Peyer's patch (tissue), 4 donors: ENCODE measurements at places on chromosomes 4 and X.

GRCh38 chrX:105753411-105753810 lies 68.9 kb upstream of the NRK start:
- no peak overlapping the region for H3K27ac ChIP-seq
- H3K27me3 ChIP-seq, result no peaks in the 10 kb centered on the region
- H3K4me1 ChIP-seq, result no peaks in the 10 kb centered on the region

DNA sequence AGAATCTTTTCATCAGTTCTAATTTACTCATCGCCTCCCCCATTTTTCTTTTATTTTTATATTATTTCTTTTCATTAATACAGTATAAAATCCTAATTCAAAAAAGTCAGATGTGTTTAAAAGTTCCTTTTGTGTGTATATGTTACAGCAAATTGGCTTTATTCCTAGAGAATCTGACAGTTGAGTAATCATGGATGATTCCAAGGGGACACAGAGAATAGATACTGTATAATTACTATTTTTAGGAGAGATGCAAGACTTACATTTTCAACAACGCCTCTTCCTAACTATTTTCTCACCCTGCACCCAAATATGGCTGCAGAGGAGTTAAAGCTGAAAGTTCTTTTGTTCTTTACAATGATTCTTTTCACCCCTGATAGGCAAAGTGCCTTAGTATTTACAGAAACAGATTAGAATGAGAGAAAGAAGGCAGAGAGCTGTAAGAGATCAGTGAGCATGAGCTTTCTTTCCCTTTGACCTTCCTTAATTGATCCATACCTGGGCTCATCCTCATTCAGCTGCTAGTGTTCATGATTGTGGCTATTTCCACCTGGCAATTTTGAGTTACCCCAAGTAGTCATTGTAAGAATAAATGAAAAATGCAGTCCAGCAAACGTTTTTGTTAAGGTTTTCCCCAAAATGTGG lies 210.8 kb downstream of the SLC4A4 start:
- no peaks in the 10 kb centered on the region for H3K27me3 ChIP-seq
- H3K4me3 ChIP-seq, result no peak overlapping the region
- H3K4me1 ChIP-seq, result no peaks in the 10 kb centered on the region
- H3K27ac ChIP-seq, result no peak overlapping the region

GRCh38 chr4:168569066-168569930 lies 72.4 kb downstream of the PALLD start:
- H3K27me3 ChIP-seq, result no peaks in the 10 kb centered on the region
- no peaks in the 10 kb centered on the region for H3K36me3 ChIP-seq
- H3K4me3 ChIP-seq, result no peak overlapping the region
- no peaks in the 10 kb centered on the region for H3K4me1 ChIP-seq
- DNase-seq, result no peak

- H3K36me3 ChIP-seq, result no peaks in the 10 kb centered on the region
- no peak overlapping the region for H3K27ac ChIP-seq
- H3K4me3 ChIP-seq, result no peak overlapping the region
- H3K27me3 ChIP-seq, result no peaks in the 10 kb centered on the region
These were observed 15.3 kb downstream of the RTL3 start for GRCh38 chrX:78643874-78644273.

DNA sequence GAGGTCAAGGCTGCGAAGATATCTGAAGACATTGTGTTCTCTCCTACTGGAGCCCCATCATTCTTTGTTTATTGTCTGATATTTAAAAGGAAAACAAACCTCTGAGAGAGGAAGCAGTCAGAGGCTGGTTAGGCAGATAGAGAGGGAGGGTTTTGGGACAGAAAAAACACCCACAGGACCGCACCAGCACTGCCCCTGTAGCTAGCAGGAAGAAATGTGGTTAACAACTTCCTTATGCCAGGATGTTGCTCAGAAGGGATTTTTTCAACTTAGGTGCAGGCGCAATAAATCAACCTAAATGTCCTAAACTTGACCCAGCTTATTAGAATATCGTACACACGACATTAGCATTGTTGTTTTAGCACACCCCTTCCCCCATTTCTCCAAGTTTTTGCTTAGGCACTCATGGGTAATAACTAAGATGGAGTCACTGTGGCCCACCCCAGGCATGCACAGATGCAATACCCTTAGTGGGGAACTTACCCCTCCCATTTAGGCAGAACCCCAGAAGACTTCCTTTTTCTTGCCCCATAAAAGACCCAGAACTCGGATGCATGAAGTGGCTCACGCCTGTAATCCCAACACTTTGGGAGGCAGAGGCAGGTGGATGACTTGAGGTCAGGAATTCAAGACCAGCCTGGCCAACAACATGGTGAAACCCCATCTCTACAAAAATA lies 2.8 kb upstream of the ZNF718 start:
- H3K4me3 ChIP-seq, result no peak overlapping the region
- no peak overlapping the region for H3K27ac ChIP-seq
- no peaks in the 10 kb centered on the region for H3K36me3 ChIP-seq
- H3K4me1 ChIP-seq, result peaks cover 6% of the 10 kb centered on the region

DNA sequence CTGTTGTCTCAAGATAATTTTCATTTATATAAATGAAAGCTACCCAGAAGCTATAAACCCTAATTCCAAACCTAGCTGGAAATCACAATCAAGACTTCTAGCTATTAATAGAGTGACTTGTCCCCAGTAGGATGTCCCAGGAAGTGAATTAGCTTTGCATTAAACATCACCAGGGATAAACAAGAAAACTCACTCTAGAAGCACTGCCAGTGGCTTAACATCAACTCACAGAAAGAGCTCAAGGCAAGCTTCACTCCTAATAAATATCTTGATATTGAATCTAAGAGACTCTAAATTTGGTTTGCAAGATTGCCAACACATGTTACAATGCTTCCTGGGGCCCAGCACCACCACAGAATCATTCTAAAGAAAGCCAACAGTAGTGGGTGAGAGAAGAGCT lies 468.7 kb upstream of the FAM241A start:
- H3K4me3 ChIP-seq, result no peak overlapping the region
- no peaks in the 10 kb centered on the region for H3K36me3 ChIP-seq
- no peaks in the 10 kb centered on the region for H3K4me1 ChIP-seq
- no peak overlapping the region for H3K27ac ChIP-seq
- H3K27me3 ChIP-seq, result no peaks in the 10 kb centered on the region

- no peaks in the 10 kb centered on the region for H3K27me3 ChIP-seq
- no peak overlapping the region for H3K4me3 ChIP-seq
- no peak overlapping the region for H3K27ac ChIP-seq
- H3K4me1 ChIP-seq, result no peaks in the 10 kb centered on the region
- no peaks in the 10 kb centered on the region for H3K36me3 ChIP-seq
These were observed 487.3 kb upstream of the EPHA5 start for GRCh38 chr4:66157594-66157993.

- DNase-seq, result peak; percentile 91
- H3K4me3 ChIP-seq, result no peak overlapping the region
- no peak overlapping the region for H3K27ac ChIP-seq
These were observed 83.1 kb downstream of the RELL1 start for GRCh38 chr4:37603070-37603468.

DNA sequence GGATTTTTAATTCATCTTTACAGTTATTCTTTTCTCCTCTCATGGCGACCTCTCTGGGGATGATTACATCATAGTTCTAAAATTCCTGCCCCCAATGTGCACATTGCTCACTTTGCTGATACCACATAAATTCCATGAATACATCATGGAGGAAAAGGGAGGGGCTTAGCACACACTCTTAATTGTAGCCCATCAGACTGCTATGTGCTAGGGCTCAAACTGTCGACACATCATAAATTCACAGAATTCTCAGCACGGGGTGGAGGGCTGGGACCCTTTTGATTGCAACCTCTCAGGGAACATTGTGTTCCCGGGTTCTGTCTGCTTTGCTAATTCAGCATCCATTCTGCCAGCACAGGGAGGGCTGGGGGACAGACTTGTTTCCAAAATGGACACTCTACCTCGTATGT lies 592.9 kb downstream of the BCOR start:
- no peak for DNase-seq
- no peaks in the 10 kb centered on the region for H3K4me1 ChIP-seq
- no peaks in the 10 kb centered on the region for H3K36me3 ChIP-seq
- no peak overlapping the region for H3K4me3 ChIP-seq

DNA sequence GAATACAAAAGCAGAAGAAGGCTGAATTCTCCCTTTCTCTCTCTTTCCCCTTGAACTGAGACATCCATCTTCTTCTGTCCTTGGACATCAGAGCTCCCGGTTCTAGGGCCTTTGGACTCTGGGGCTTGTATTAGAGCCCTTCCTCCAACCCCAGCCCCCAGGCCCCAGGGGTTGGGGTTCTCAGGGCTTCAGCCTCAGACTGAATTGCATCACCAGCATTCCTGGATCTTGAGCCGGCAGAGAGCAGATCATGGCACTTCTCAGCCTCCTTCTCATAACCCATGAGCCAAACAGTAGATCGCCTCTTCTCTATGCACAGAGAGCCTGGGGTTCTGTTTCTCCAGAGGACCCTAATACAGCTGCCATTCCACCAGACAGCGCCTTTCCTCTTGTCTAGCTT lies 25.3 kb upstream of the CLDN24 start:
- no peak overlapping the region for H3K4me3 ChIP-seq
- H3K36me3 ChIP-seq, result no peaks in the 10 kb centered on the region
- DNase-seq, result no peak
- no peaks in the 10 kb centered on the region for H3K27me3 ChIP-seq
- H3K27ac ChIP-seq, result no peak overlapping the region

- no peak overlapping the region for H3K27ac ChIP-seq
- no peaks in the 10 kb centered on the region for H3K4me1 ChIP-seq
- no peak overlapping the region for H3K4me3 ChIP-seq
- H3K36me3 ChIP-seq, result no peaks in the 10 kb centered on the region
- H3K27me3 ChIP-seq, result no peaks in the 10 kb centered on the region
- no peak for DNase-seq
These were observed 72.6 kb downstream of the SMARCA5 start for GRCh38 chr4:143586080-143586479.

GRCh38 chr4:149755969-149756368 lies 59.7 kb downstream of the IQCM start:
- H3K27me3 ChIP-seq, result no peaks in the 10 kb centered on the region
- no peak for DNase-seq
- H3K27ac ChIP-seq, result no peak overlapping the region
- no peaks in the 10 kb centered on the region for H3K4me1 ChIP-seq
- no peak overlapping the region for H3K4me3 ChIP-seq

GRCh38 chr4:76882630-76883029 lies 15.3 kb downstream of the SOWAHB start:
- H3K27me3 ChIP-seq, result no peaks in the 10 kb centered on the region
- no peak overlapping the region for H3K27ac ChIP-seq
- DNase-seq, result no peak

- H3K27ac ChIP-seq, result no peak overlapping the region
- DNase-seq, result no peak
- H3K4me3 ChIP-seq, result no peak overlapping the region
- H3K36me3 ChIP-seq, result no peaks in the 10 kb centered on the region
These were observed 48.2 kb upstream of the GC start for GRCh38 chr4:71832049-71832448.

DNA sequence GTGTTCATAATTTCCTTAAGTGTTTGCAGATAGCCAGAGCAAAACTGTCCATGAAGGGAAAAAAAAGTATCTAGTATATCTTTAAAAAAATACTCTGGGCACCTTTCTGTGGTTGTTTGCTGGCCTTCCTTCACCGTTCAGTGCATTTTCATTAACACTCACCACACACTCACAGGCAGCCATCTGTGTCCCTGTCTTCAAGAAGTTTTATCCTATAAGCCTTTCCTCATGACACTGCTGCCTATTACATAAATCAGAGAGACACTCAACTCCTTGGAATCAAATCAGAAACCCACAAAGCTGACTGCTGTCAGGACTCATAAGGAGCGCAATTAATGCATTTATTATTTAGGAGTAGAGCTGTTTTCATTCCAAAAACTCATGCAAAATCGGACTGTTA lies 1720.2 kb downstream of the PCDH7 start:
- H3K4me3 ChIP-seq, result no peak overlapping the region
- no peak overlapping the region for H3K27ac ChIP-seq
- no peak for DNase-seq
- no peaks in the 10 kb centered on the region for H3K36me3 ChIP-seq
- H3K27me3 ChIP-seq, result no peaks in the 10 kb centered on the region
- H3K4me1 ChIP-seq, result no peaks in the 10 kb centered on the region

DNA sequence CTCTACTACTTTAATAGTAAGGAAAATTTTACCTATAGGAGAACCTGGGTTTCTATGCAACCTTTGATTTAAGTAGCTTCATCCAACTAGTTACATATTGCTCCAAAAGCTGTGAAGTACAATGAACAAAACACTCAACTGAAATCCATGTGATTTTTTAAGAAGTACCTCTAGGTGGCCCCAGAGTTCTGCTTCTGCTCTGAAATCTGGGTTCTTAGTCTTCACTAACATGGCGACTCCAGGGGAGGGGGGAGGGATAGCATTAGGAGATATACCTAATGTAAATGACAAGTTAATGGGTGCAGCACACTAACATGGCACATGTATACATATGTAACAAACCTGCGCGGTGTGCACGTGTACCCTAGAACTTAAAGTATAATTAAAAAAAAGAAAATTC lies 73.4 kb upstream of the MAGEB2 start:
- H3K4me1 ChIP-seq, result no peaks in the 10 kb centered on the region
- no peak overlapping the region for H3K4me3 ChIP-seq
- no peaks in the 10 kb centered on the region for H3K27me3 ChIP-seq
- no peaks in the 10 kb centered on the region for H3K36me3 ChIP-seq
- no peak for DNase-seq

- no peak overlapping the region for H3K27ac ChIP-seq
- no peaks in the 10 kb centered on the region for H3K4me1 ChIP-seq
- no peaks in the 10 kb centered on the region for H3K27me3 ChIP-seq
- no peak for DNase-seq
These were observed 39.0 kb downstream of the STX18 start for GRCh38 chr4:4502694-4503311.

DNA sequence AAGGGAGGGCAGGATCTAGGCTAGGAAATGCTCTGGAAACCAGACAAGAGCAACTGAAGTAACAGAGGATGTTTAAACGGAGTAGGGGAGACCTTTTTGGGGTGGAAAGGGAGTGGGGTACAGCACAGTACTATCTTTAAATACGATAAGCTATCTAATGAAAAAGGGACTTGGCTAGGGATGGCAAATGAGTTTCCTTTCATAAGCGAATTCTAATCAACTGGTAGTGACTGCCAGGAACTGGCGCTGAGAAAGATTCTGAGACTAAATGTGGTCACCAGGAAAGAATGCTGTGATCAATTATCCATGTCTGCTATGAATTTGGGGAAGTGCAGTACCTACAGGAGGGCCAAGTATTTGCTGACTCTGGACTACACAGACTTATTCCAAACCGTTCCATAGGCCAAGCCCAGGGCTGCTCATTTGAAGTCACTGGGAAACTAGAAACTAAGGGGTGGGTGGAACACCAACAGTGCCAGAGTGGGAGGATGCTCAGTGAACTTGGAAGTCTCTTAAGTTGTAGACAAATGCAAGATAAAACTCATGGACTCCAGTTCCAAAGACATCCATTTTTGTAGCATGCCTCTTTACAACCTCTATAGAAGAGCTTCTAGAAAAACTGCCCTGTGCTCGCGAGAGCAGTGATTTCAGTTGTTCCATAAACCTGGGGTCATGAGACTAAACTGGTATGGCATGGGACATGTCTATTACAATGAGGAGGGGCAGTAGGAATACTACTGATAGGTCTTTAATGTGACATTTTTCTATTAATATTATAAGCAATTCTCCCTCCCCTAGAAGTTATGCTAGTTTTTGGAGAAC lies 2.0 kb downstream of the TRAPPC2 start:
- no peak overlapping the region for H3K27ac ChIP-seq
- no peaks in the 10 kb centered on the region for H3K36me3 ChIP-seq
- DNase-seq, result no peak
- no peak overlapping the region for H3K4me3 ChIP-seq
